ENCODE measurements at places on chromosomes 4 and X.

- no peak for DNase-seq
Observed at GRCh38 chrX:149531599-149531998, 9.2 kb upstream of the EOLA1 start.

GRCh38 chr4:183505611-183506388 is 942 bp downstream of the ING2 start:
- peak; percentile 74 for DNase-seq

- no peak for DNase-seq
Observed at GRCh38 chrX:68079961-68080360, 353.3 kb downstream of the OPHN1 start.

- no peak for DNase-seq
Observed at GRCh38 chr4:85700362-85700761, 225.4 kb downstream of the ARHGAP24 start.

DNA sequence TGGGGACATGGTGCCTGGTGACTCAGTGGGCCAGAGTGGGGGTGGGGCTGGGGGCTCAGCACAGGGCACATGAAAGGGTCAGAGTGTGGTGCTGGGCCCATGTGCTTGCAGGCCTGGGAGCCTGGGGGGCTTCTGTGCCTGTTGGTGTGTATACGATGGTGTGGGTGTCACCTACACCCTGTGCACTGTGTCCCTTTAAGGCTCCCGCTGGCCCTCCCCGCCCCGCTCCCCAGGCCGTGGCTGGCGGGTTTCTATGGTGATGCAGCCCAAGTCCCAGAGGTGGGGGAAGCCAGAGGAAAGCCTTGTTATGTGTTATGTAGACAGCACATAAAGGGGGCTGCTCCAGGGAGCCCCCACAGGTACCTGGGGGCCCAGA is 5.5 kb downstream of the L1CAM start:
- no peak for DNase-seq

DNA sequence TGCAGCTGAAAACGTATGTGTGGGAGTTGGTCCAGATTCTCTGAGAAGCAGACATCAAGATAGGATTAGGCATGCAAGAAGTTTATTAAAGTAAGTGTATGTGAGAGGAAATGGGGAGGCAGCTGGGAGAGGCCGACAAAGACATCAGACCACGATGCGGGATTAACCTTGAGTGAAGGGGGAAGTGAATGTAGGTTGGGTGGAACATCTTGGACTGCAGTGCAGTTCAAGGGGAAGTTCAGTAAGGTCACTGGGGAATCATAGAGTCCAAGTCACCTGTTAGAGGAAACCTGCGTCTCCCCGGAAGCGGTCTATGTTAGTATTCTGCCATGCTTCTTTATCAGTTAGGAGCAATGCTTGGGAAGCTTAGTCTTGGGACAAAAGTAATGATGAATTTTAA is 22.0 kb downstream of the CXCL8 start:
- no peak for DNase-seq

DNA sequence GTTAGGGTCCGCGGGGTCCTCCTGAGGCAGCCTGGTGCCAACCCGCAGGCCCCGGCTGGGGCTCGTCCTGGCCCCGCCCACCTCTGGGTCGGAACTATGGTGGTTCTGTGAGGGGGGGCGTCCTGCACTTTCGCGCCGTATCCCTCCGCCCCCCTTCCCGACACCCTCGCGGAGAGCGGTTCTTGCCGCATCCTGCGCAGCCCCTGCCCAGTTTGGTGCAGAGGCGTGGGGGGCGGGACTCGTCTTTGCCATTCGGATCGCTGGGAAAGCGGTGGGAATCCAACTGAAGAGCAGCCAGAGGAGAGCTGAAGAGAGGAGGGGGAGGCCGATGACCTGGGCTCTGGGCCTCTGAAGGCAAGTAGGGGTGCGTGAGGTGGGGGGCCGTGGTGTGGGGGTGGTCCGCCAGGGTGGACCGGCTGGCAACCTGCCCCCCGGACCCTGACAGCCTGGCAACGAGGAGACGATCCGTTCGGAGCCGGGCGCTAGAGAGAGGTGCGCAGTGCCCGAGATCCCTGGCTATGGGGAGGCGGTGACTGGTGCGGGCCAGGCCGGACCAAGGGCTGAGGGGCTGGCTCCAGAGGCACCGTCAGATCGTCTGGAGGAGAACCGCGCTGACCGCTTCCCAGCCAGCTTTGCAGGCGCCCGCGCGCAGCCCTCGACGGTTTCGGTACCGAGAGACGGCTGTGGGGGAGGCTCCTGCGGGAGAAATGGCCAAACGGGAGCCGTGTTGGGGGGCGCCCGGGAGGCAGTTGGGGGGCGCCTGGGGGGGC is at the start of gene GPRASP1:
TSS of gene GPRASP1 (plus strand) at position 242 of the 770 bp plus-strand sequence. CDS start 2,431 bp downstream, outside the sequence.
- DNase-seq, result peak; percentile 32

DNA sequence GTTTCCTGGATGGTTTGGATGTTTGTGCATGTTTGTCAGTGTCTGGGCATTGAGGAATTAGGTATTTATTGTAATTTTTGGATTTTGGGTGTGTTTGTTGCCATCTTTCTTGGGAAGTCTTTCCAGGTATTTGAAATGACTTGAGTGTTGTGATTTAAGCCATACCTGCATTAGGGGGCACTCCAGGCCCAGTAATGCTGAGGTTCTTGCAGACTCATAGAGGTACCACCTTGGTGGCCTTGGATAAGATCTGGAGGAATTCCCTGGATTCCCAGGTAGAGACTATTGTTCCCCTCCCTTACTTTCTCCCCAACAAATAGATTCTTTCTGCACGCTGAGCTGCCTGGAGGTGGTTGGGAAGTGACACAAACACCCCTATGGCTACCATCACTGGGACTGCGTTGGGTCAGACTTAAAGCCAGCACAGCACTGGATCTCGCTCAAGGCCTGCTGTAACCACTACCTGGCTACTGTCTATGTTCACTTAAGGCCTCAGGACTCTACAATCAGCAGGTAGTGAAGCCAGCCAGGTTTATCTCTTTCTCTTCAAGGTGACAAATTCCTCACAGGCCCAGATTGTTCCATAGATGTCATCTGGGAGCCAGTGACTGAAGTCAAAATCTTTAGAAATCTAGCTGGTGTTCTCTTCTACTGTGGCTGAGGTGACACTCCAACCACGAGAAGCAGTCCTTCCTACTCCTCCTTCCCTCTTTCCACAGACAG is 643.6 kb downstream of the PDHA2 start:
- no peak for DNase-seq

- DNase-seq, result no peak
Observed at GRCh38 chrX:153744210-153745066, 19.6 kb upstream of the PLXNB3 start.

- DNase-seq, result peak; percentile 29
Observed at GRCh38 chr4:163587867-163588266, 93.4 kb downstream of the TMA16 start.

GRCh38 chrX:73478961-73479360 is 32.1 kb downstream of the CDX4 start:
- DNase-seq, result no peak

DNA sequence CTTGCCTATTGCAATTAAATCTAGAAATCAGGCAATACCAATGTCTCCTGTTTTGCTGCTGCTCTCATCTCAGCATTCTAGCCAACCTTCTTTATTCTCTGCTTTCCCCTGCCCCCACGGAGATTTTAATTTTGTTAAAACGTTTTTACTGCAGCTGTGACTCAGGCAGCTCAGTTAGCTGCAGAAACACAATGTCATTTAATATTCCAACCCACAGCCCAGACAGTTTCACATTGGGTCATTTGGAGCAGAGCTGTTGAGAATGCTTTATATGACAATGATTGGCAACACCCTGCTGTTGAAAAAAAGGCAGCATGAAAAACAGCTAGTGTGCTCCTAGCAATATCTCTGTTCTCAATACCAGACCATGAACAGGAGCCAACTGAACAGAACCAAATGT is 12.6 kb upstream of the SLC10A4 start:
- no peak for DNase-seq

- DNase-seq, result no peak
Observed at GRCh38 chrX:120235284-120235683, 15.3 kb upstream of the ZBTB33 start.

GRCh38 chr4:95410387-95410977 is 138.3 kb downstream of the UNC5C start:
- DNase-seq, result no peak

DNA sequence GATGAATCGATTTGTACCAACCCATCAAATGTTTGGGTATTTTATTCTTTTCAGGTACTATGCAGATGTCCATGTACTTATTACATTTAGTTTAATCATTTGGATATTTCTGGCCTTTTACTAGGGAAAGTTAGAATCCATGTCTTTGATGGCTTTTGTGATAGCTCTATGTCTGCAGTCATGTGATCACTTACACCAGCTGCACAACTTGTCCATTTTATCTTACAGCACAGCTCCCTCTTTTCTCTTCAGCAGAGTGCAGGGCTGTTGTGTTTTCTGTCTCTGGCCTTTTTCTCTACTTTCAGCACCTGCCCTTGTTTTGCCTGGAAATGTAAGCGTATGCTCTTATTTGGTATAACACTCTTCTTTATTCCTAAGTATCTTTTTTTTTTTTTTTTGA is 30.6 kb downstream of the WWC2 start:
- no peak for DNase-seq

GRCh38 chr4:8643441-8643840 is 50.9 kb downstream of the CPZ start:
- DNase-seq, result no peak

GRCh38 chrX:11196476-11196875 is 85.3 kb downstream of the HCCS start:
- DNase-seq, result no peak

GRCh38 chr4:47855350-47855749 is 17.5 kb upstream of the CORIN start:
- DNase-seq, result no peak

- DNase-seq, result no peak
Observed at GRCh38 chrX:36957425-36958328, 50.5 kb upstream of the FAM47C start.

DNA sequence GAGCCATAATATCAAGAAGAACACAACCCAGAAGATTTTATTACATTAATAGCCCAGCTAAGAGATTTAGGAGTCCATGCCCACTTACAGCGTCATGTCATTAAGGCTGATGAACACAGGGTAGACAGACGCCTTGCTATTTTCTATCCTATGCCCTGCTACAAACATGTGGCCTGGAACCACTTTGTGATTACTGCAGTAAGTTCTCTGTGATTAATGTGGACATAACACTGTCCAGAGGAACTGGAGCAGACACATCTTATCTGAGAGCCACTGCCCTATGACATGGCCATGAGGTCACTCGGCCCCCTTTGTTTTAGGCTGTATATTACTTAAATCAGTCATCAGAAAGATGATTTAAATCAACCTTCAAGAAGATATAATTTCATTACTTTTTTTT is 211.7 kb downstream of the MAML3 start:
- no peak for DNase-seq

DNA sequence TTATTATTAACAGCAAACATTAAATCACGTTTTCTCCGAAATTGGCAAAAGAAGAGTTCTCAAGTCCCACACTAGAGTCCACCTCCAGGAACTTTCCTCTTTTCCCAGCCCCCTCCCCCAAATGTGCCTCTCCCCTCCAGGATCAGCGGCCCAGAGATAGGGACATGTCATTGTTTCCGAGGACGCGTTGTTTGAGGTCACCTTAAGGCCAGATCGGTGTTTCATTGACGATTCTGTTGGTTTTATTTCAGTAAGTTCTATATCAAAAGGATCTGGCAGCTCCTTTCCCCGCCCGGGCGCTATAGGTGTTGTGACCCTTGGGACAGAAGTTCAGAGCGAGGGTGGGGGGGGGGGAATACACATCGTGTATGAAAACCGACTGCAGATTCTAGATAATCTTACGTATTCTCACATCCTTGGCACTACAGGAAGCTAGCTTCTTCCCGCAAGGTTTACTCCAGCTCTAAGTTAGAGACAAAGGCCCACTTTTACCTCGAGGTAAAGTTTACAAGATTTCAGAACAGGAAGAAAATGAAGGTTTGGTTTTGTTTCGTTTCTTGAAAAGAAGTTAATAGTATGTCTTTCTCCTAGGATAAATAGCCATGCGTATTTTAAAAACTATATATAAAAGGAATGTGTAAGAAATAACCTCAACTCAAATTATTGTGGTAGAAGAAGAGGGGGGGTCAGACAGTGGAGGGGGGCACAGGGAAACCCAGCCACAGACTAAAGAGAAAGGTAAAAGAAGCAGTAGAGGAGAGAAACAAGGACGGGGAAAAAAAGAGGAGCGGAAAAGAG is 739 bp upstream of the MSX1 start:
- no peak for DNase-seq

DNA sequence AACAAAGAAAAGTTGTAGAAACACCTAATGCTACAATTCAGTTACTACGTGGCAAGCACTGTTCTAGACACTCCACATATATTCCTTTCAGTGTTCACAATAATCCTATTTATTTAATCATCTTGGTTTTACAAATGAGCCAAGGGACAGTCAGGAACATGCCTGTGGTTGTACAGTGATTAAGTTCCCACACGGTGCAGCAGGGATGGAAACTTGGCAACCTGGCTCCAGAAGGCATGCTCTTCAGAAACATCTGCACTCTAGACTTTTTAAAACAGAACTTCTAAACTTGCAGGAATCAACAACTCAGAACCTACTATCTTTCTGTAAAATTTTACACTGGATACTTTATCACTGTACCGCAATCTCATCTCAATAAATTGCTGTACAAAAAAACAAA is 32.1 kb downstream of the TAPT1 start:
- DNase-seq, result no peak

DNA sequence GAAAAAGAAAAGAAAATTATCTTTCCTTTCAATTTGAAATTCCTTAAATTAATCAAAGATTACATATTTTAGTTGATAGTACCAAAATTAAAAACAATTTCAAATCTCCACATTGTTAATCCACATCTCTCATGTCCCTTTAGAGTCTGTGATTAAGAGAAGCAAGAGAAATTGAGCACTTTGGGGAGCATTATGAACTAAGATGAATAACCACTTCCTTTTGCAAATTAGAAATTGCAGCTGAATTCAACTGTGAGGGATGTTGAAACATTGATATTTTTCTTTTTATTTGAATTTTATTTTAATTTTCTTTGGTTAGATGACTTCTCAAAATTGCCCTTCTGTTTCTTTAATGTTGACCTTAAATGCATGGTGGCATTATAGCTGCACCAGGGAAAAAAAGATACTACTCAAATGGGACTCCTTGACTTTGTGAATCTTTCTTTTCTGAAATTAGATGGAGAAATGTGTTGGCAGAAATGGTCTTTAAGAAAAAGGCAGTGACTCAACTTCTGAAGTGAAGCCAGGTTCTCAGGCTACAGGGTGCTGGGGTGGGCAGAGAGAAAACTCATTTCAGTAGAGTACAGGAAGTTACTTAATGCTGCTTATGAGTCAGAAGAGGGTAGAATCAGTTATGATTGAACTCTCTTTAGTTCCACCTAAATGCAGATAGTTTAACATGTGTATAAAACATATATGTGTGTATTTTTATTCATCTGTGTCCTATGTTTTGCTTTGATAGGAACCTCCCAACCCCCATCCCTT is 92.0 kb upstream of the TNIP3 start:
- DNase-seq, result peak; percentile 31

- no peak for DNase-seq
Observed at GRCh38 chr4:123674762-123675465, 278.3 kb downstream of the SPRY1 start.

- DNase-seq, result no peak
Observed at GRCh38 chr4:54999003-54999402, 126.4 kb downstream of the KDR start.

GRCh38 chrX:25337841-25338240 is 322.1 kb upstream of the ARX start:
- no peak for DNase-seq

GRCh38 chr4:61877893-61878292 is 677.8 kb downstream of the ADGRL3 start:
- DNase-seq, result no peak

- no peak for DNase-seq
Observed at GRCh38 chr4:152586668-152587067, 50.8 kb upstream of the FBXW7 start.

GRCh38 chr4:48603366-48604003 is 113.4 kb downstream of the ZAR1 start:
- DNase-seq, result no peak

Measured in T-helper 2 cell (primary cell).